ENCODE measurements at places on chromosomes 3 and 15.

- DNase-seq = peak; percentile 17
Observed at GRCh38 chr3:43162230-43163084, 56.6 kb upstream of the POMGNT2 start.

DNA sequence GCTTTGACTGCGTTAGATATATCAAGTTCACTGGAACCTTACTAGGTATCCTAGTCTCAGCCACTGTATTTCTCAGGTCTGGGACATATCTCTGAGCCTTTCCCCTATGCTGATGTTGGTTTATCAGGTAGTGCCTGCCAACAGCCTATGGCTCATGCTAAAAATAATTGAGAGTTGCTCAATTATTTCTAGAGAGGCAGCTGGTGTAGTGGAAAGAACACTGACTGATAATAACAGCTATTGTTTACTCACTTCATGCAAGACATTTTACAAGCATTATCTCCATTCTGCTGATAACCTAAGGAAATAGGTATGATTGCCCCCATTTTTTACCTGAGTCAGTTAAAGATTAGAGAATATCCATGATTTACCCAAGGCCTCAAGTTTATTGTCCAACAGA is 231.4 kb downstream of the LRRN1 start:
- DNase-seq = no peak

DNA sequence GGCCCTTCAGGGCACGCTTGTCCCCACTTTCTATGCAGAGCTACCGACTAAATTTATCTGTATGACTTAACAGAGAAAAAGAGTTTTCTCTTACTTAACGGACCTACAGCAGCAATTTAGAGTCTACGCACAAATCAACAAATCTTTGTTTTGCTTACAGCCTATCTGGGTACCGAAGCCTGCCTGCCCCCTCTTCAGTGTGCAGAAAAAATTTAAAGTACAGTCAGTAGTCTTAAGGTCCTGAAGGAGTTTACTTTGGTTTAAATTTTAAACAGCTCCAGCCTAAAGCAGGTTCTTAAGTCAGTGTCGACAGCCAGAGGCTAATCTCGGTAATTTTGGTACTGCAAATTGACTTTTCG is 570 bp downstream of the SACM1L start:
- no peak for DNase-seq

GRCh38 chr3:117355566-117355965 is 646.0 kb downstream of the TUSC7 start:
- peak; percentile 78 for DNase-seq

- no peak for DNase-seq
Observed at GRCh38 chr3:106560451-106560966, 691.7 kb upstream of the CBLB start.

GRCh38 chr15:50906954-50907600 is 1.4 kb upstream of the AP4E1 start:
- DNase-seq = no peak

DNA sequence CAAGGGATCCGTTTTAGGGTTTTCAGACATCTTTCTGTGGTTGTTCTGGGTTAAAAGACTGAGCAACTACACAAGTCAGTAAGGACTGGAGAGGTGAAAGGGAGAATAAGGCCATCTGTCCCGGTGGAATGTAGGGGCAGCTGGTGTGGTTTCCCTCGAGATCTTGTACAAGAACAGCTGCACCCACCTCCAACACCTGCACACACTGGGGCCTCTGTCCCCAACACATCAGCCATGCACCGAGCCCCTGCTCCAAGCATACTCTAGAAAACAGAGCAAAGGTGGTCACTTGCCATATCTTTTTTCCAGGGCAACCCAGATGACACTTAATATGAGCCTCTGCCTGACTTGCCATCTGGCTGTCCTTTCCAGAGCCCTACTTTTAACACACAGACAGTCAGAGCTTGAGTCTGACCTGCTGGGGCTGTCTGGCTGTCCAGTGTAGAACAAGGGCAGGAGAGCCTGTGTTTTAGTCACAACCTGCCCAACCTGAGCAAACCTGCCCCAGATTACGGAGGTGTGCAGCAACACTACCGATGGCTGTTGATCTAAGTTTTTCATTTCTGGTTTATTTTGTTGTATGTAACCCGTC is 12.2 kb downstream of the MAN2A2 start:
- DNase-seq = no peak

DNA sequence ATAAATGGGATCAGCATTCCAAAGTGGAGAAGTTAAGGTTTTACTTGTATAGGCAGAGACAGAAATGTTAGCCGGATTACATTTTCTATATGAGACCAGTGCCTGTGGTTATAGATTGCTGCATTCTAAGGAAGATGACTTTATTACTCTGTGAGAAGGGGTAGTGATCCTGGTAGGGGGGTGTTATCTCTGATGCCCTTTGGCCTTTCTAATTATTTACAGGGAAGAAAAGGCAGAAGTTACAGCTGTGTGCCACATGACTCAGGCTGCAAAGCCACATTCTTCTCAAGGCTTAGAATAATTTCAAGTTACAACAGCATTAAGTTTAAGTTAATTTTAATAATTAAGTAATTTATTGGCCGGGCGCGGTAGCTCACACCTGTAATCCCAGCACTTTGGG is 2.2 kb upstream of the TMC3 start:
- DNase-seq = no peak

DNA sequence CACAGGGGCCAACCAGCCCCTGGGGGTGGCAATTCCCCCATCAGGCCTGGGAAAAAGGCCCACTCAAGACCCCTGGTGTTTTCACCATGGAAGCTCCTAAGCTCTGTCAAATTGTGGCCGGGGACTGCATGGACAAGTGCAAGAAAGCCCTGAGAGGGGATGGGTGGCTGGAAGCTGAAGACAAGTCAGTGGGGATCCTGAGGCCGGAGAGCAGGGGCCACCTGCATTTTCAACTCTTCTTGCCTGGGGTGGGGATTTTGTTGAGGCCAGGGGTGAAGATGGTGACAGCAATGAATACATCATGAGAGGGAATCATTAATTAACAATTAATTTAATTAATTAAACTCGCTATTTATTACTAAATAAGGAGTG is 33.9 kb downstream of the FEM1B start:
- no peak for DNase-seq

DNA sequence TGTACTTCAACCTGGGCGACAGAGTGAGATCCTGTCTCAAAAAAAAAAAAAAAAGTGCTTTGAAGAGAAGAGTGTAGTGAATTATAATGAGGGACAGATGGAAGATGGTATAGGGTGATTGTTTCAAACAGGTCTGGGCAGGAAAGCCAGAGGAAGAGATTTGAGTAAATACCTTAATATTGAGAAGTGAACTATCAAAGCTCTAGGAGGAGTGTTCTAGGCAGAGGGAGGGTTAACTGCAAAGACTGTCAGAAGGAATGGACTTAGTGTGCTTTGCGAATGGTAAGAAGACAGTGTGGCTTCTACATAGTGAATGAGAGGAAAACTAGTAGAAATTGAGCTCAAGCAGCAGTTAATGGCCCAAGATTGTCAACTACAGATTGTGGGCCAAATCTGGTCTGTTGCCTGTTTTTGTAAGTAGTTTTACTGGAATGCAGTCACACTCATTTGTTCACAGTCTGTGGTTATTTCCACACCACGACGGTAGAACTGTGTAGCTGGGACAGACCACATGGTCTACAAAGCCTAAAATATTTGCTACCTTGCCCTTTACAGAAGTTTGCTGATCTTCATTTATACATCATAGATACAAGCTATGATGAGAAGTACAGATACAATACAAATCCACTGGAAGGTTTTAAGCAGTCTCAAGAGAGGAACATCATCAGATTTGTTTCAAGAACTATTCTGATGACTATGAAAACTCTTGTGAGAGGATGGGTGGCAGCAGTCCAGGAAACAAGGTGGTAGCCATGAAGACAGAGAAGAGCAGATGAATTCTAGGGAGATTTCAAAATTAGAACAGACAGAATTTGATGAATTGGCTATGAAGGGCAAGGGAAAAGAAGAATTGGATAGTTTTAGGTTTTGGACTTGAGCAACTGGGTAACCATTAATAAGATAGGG is 16.5 kb upstream of the USP50 start:
- no peak for DNase-seq

DNA sequence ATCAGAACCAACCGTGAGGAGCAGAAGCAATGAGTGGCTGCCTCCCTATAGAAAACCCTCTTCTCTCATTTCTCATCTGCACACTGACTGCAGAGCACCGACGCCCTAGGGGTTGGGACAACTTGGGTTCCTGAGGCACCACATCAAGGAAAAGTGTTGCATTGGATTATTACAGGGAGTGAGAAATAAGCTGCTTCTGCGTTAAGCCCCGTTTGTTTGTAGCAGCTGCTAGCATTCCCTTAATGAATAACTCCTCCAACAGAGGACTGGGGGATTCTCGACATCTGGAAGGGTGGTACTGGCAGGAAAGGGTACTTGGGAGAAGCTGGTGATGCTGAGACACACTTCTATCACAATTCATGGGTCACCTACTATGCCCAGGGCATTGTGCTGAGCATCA is 25.3 kb upstream of the AGBL1 start:
- no peak for DNase-seq

- no peak for DNase-seq
Observed at GRCh38 chr3:175378348-175378747, 519.2 kb downstream of the NAALADL2 start.
